Renal cortex interstitium (tissue), 15 donors: ENCODE measurements at places on chromosomes 6 and 20.
A peak's percentile ranks its signal among the peaks of the same experiment; 100 is the strongest.

- DNase-seq, result no peak
Observed at GRCh38 chr6:12383448-12383847, 93.3 kb downstream of the EDN1 start.

DNA sequence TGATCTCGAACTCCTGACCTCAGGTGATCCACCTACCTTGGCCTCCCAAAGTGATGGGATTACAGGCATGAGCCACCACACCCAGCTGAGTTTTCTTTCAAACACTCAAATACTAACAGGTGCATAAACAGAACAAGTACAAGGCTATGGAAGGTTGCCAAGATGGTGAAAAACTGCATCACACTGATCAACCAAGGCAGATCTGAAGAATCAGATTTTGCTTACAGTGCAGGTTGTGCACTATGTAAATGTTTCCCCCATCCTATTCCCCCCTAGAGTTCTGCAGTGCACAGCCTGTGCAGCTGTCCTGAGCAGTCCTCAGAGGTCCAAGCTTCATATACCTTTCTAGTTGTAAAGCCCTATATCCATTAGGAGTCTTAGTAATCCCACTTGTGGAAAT, 73.0 kb downstream of the GFRA4 start:
- no peak for DNase-seq

- DNase-seq, result no peak
Observed at GRCh38 chr6:56156643-56157042, 90.7 kb downstream of the COL21A1 start.

DNA sequence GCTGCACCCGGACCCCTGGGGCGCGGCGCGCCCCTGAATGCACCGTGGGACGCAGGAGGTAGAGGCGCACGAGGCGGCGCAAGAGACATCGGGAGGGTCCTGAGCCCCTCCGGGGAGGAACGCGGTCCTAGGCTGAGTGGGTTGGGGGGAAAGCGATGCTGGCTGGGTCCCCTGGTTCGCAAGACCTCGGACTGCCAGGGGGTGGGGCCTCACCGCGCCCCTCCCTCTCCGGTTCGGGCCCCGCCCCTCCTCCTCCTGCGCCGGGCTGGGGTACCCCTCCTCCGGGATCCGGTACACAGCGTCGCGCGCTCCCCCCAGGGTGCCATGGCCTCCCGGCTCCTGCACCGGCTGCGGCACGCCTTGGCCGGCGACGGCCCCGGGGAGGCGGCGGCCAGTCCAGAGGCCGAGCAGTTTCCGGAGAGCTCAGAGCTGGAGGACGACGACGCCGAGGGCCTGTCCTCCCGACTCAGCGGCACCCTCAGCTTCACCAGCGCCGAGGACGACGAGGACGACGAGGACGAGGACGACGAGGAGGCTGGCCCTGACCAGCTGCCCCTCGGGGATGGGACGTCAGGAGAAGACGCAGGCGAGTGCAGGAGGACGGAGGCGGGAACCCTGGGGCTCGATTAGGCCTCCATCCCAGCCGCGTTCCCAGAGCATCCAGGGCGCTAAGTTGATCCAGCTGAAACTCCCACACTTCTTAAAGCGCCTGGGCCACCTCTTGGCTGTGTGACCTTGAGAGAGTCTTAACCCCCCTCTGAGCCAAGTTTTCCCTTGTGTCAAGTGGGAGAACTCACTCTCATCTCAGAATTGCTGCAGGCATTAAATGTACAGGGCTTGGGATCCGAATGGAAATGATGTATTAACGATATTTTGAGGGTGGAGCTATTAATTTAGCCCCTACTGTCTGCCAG, 541 bp downstream of the SNX21 start:
- DNase-seq, result no peak

DNA sequence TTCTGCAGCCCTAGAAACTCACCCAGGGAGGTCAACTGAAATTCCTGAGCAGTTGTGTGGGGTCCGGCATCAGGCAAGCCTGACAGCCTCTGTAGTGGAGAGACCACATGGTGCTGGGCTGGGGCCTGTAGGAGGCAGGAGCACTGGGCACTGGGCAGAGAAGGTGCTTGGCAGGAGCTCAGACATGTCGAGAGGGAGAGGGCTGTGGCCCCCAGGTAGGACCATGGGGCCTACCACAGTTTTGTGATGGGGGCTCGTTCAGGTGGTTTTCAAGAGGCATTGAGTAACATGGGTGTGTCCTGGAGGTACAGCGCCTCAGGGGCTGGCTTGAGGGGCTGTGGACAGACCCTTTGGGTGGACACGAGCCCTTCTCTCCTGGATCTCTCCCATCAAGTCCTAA, 15.9 kb downstream of the SLC22A23 start:
- DNase-seq, result no peak

GRCh38 chr6:167079853-167080297, 43.0 kb upstream of the CCR6 start:
- no peak for DNase-seq

- DNase-seq, result peak; percentile 99
Observed at GRCh38 chr20:33810885-33811775, at the start of gene CHMP4B. TSS of gene CHMP4B (plus strand) at chr20:33811348. CDS start at chr20:33811469, 121 bp downstream.

GRCh38 chr6:26468829-26469228, 11.1 kb downstream of the BTN2A1 start:
- no peak for DNase-seq

GRCh38 chr6:12657884-12658283, 58.7 kb upstream of the PHACTR1 start:
- no peak for DNase-seq

DNA sequence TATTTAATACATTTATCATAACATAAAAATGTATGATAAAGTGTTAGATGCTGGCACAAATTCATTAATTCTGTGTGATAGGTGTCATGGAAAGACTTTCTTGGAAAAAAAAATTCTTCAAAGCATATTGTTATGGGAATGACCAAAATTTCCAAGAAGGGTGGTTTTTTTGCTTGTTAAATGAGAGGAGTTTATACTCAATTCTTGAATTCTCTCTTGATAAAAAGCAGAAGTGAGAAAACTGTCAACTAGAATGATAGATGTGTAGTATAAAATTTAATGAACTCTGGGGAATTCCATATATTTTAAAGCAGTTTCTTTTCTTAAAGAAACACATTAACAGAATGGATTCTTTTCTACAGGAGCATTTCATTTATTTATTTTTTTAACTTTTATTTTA, 62.0 kb upstream of the SNAP91 start:
- DNase-seq, result no peak

DNA sequence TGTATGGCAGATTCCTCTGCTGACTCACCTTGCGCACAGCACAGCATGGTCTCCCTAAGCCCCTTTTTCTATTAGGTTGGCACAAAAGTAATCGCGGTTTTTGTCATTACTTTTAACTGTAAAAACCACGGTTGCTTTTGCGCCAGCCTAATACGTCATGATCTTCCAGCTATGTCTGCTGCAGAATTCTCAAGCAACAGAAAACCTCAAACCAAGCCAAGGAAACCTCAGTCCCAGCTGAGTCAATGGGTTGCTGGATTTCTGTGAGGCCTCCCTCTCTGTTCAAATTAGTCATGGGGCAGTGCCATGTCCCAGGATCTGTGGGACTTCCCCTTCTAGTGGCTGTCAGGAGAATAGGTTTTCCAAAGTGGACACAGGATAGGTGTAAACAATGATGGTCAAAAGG, 15.7 kb upstream of the ENPP1 start:
- no peak for DNase-seq

DNA sequence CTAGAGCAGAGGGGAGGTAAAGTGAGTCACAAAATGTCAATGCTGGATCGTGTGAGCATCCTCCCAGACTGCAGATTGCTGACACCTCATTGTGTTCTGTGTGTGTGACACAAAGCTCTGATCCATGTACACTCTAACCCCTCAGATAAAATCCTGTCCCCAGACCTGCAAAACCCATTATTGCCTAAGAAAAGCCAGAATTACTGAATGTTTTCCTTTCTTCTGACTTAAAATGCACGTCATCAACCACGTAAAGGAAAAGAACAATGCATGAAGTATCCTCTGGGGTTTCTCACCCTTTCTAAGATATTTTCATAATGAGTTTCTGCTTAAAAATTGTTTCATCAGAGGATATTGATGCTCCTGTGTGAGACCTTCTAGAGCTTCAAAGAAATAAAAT, 218.0 kb upstream of the PREP start:
- no peak for DNase-seq

GRCh38 chr6:53070806-53071205, 5.6 kb downstream of the FBXO9 start:
- DNase-seq, result no peak

DNA sequence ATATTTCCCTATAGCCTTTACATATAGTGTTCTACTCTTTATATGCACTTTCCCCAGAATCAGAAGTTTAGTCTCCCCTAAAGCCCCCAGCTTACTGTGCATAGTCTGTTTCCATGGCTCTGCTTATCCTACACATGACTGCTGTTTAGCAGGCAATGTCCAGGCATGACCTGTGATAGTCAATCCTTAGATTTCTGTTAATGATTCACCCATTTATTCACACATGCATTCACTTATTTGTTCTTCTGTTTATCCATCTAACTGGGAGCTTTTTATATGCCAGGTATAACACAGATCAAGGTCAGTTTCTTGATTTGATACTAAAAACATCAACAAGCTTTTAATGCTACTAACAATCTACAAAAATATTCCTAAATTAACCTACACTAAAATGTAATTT, 300.8 kb downstream of the PHF3 start:
- DNase-seq, result no peak

GRCh38 chr6:84218091-84218490, 9.4 kb downstream of the CEP162 start:
- no peak for DNase-seq

GRCh38 chr6:73932866-73933265, 236.9 kb downstream of the CD109 start:
- DNase-seq, result no peak

DNA sequence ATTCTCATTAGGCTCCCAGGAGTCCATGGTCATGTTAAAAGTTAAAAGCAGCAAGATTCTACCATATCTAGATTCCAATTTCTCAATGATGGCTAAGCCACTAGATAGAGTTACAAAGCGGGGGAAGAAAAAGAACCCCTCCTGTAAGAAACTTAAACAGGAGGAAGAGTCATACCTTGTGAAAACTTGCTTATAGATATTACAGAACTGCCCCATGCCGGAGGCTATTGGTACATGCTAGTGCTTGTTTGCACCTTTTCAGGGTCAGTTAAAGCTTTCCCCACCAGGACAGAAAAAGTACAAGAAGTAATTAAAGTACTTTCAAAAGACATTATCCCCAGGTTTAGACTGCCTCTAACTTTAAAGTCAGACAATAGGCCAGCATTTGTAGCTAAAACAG, 15.5 kb upstream of the GSTA3 start:
- no peak for DNase-seq

DNA sequence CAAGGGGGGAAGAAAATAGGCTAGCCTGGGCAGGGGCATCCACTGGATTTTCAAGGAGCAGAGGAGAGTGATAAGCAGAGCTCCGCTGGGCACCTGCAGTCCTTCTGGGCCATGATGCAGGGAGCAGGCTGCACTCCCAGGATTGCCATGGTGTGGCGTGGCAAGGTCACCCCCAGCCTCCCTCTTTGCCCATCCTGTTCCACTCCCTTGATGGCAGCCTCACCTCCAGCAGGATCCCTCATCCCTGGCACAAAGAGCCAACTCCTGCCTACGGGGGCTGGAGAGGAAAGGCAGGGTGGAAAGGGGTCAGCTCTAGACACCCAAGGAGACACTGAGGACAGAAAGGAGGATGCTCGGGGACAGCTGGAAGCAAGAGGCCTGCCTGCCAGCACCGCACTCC, 22.4 kb upstream of the MYMX start:
- no peak for DNase-seq

GRCh38 chr6:20670750-20671149, 136.5 kb downstream of the CDKAL1 start:
- DNase-seq, result no peak
